ENCODE measurements at places on chromosomes 1 and 21.

DNA sequence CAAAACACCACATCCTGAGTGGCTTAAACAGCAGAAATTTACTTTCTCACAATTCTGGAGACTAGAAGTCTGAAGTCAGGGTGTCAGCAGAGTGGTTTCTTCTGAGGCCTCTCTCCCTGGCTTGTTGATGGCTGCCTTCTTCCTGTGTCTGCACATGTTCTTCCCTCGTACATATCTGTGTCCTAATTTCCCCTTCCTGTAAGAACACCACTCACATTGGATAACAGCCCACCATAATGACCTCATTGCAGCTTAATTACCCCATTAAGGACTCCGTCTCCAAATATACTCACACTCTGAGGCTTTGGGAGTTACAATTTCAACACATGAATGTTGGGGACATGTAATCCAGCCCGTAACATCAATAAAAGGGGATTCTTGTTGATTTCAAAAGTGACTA, 23.4 kb downstream of the C8A start:
- DNase-seq, result no peak

GRCh38 chr1:100152271-100152670, 19.3 kb downstream of the TRMT13 start:
- DNase-seq, result no peak

DNA sequence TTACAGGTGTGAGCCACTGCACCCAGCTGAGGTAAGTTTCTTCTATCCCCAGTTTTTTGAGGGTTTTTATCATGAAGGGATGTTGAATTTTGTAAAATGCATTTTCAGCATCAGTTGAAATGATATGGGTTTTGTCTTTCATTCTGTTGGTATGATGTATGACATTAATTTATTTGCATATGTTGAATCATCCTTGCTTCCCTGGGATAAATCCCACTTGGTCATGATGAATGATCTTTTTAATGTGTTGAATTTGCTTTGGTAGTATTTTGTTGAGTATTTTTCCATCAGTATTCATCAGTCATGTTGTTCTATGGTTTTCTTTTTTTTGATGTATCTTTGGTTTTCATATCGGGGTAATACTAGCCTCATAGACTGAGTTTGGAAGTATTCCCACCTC, 141.0 kb downstream of the RPS6KC1 start:
- no peak for DNase-seq

DNA sequence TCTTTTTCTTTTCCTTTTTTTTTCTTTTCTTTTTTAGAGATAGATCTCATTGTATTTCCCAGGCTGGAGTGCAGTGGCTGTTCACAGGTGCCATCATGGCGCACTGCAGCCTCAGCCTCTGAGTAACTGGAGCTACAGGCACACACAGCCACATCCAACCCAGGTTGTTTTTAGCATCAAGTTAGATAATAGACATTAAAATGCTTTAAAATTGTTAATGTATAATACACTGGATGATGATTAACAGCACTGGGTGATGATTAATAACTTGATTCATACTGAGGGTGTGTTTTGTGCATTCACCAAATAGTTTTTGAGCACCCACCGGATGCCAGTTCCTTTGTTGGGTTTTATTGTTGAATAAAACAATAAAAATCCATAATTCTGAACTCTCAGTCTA, 75.2 kb downstream of the BEND5 start:
- DNase-seq, result no peak

DNA sequence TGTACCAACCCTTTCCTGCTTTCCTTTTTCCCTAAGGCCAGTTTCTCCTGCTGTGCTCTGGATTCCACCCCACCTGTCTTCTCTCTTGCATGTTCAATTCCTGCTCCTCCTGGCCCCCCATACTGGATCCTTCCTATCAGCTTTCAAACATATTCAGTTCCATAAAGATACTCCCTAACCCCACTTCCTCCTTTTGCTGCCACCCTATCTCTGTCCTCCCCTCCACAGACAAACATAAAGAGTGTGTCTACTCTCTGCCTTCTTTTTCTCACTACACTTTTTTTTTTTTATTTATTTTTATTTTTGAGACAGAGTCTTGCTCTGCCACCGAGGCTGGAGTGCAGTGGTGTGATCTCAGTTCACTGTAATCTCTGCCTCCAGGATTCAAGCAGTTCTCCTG, 16.9 kb upstream of the RPF1 start:
- no peak for DNase-seq

- DNase-seq, result no peak
Measured at GRCh38 chr1:81800695-81801650, at the start of gene ADGRL2. ADGRL2 (plus strand) TSS chr1:81800934; CDS start chr1:81836985, 36,051 bp downstream.

DNA sequence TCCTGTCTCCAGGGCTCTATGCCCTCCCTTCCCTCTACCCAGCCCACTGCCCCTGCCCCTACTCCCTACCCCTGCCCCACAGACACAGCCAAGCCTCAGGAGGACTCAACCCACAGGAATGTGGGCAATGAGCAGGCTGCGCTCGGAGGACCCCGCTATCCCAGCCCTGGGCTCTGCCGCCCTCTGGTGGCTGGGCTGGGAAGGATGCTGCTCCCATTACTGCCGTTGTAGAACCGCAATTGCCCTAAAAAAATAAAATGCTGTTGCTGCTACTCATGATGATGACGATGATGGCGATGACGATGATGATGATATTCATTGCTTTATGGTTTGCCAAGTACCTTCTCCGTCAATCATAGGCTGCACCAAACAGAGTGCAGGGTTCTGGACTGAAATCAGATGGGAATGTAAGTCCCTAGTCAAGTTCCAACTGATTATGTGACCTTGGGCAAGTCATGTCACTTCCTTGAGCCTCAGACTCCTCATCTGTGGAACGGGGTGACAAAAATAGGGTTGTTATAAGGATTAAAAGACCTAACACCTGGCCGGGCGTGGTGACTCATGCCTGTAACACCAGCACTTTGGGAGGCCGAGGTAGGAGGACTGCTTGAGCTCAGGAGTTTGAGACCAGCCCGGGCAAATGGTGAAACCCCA, 24.6 kb downstream of the ARHGEF19 start:
- peak; percentile 66 for DNase-seq
